WTC11 (cell line): ENCODE measurements at places on chromosomes 5 and 9. TPM values are rescaled to one million over a fixed set of nuclear protein-coding genes. Genes with fewer than 3 reads are reported as not detected.

The EIF4EBP3 gene
- 8.4 to 9.8 TPM (median 8.8 TPM) in 3 replicates for total RNA-seq

The IL13 gene
- not detected in 3 replicates for total RNA-seq

The IL3 gene
- not detected in 3 replicates for total RNA-seq

GRCh38 chr5:32298059-32298415, 14.7 kb downstream of the MTMR12 start:
- peak overlapping the region; percentile 84 for H3K27ac ChIP-seq
- H3K4me3 ChIP-seq: no peak overlapping the region
- H3K36me3 ChIP-seq: peaks cover 18% of the 10 kb centered on the region
- peaks cover 47% of the 10 kb centered on the region for H3K4me1 ChIP-seq
- no peaks in the 10 kb centered on the region for H3K27me3 ChIP-seq

GRCh38 chr5:65883461-65883860, 42.9 kb upstream of the ERBIN start:
- no peak overlapping the region for H3K27ac ChIP-seq
- no peak overlapping the region for H3K4me3 ChIP-seq
- H3K27me3 ChIP-seq: no peaks in the 10 kb centered on the region; the same call in none of the 2 replicates
- no peaks in the 10 kb centered on the region for H3K36me3 ChIP-seq
- DNase-seq: no peak

- peaks cover 59% of the 10 kb centered on the region for H3K4me1 ChIP-seq
- H3K27ac ChIP-seq: no peak overlapping the region
- H3K4me3 ChIP-seq: peak overlapping the region; percentile 83
- peaks cover 9% of the 10 kb centered on the region; the same call in 1 of the 2 replicates for H3K27me3 ChIP-seq
- peak; percentile 36 for DNase-seq
- no peaks in the 10 kb centered on the region; the same call in 1 of the 2 replicates for H3K36me3 ChIP-seq
These were observed 795 bp downstream of the DAB2IP start for GRCh38 chr9:121652021-121652837.

DNA sequence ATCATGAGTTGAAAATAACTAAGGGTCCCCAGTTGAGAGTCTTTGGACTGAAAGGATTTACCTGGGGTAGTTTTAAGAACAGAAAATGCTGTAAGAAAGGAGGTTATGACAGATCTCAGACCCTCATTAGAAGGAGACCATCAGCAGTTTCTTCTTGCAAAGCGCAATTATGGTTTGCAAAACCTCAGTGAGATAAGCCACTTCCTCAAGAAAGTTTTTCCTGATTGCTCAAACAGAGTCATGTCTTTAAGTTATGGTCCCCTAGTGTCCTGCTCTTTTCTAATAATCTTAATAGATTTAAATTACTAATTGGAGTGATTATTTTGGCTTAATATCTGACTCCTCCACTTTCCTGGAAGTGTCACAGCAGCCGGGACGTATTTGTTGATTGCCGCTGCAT, 293.2 kb upstream of the KLF4 start:
- 0 out of 2 replicates have a peak, but pooled peaks cover 3% of the 10 kb centered on the region for H3K4me1 ChIP-seq
- no peak overlapping the region for H3K4me3 ChIP-seq
- H3K27me3 ChIP-seq: no peaks in the 10 kb centered on the region
- peaks cover 2% of the 10 kb centered on the region; the same call in 1 of the 2 replicates for H3K36me3 ChIP-seq
- DNase-seq: no peak

DNA sequence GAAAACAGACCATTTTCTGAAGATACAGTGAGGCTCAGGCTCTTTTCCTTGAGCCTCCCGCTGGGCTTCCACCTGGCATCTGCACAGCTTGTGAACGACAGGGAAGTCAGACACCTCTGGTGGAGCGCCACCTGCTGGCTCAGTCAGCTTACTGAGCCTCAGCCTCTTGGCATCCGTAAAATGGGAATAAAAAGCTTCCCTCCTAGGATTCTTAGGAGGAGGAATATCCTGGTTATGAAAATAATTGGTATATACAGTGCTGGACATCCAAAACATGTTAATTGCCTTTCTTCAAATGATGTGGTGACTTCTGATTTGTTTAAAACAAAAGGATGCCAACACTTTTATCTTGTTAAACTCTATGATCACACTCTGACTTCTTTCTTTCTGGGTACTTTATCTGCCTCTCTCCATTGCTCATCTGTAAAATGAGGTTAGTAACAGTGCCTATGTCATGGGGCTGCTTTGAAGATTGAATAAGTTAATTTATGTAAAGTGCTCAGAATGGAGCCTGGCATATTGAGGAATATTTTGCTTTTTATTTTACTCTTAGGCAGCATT, 67.5 kb downstream of the MAMDC2 start:
- H3K27ac ChIP-seq: no peak overlapping the region
- H3K36me3 ChIP-seq: no peaks in the 10 kb centered on the region; the same call in 1 of the 2 replicates
- peaks cover 44% of the 10 kb centered on the region for H3K4me1 ChIP-seq
- DNase-seq: peak; percentile 90

DNA sequence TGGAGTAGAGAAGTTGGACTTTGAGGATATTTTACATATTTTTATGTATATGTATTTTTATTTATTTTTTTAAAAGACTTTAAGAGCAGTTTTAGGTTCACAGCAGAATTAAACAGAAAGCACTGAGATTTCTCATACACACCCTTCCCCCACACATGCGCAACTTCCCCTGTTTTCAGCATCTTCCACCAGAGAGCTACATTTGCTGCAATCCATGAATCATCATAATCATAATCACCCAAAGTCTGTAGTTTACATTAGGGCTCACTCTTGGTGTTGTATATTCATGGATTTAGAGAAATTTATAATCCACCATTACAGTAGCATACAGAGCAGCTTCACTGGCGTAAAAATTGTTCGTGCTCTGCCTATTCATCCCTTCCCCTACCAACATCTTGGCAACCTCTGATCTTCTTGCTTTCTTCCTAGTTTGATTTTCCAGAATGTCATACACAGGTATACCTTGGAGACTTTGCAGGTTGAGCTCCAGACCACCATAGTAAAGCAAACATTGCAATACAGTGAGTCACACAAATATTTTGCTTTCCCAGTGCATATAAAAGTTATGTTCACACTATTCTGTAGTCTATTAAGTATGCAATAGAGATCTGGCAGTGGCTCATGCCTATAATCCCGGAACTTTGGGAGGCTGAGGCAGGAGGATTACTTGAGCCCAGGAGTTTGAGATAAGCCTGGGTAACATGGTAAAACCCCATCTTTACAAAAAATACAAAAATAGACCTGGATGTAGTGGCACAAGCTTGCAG, 9.6 kb upstream of the CCDC171 start:
- H3K27me3 ChIP-seq: no peaks in the 10 kb centered on the region; the same call in 1 of the 2 replicates
- H3K4me1 ChIP-seq: peaks cover 6% of the 10 kb centered on the region; the same call in 1 of the 2 replicates
- no peak overlapping the region for H3K4me3 ChIP-seq
- H3K27ac ChIP-seq: no peak overlapping the region
